ENCODE measurements at places on chromosomes 12 and 14. TPM values are rescaled to one million over a fixed set of nuclear protein-coding genes. Genes with fewer than 3 reads are reported as not detected.

- no peak for DNase-seq
These were observed 23.1 kb downstream of the GMFB start for GRCh38 chr14:54465654-54466053.

- no peak for DNase-seq
These were observed 374.9 kb downstream of the FUT8 start for GRCh38 chr14:65787461-65787860.

DNA sequence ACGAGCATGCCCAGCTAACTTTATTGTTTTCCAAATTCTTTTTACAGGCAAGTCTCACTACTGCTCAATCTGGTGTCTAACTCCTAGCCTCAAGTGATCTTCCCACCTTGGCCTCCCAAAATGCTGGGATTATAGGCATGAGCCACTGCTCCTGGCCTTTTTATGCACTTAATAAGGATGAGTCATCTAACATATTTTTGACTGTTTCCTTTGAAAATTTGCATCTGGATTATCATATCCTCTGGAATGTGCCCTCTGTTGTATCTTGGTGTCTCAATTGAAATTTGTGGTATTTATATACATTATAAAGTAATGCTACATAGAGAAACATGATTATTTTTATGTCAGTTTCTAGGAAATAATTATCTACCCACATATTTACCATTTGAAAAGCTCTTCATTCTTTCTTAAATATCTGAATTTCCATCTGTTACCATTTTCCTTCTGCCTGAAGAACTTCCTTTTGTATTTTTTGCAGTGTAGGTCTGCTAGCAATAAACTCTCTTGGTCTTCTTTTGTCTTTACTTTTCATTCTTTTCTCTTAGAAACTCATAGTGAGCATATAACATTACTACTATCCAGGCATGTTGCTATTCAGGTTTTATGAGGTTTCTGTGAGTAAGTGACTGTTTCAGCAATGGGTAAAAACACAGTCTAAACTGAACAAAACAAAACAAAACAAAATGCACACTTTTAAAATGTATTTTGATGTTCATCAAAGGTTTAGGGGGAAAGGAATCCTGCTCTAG, 52.8 kb upstream of the CNOT2 start:
- DNase-seq: no peak

DNA sequence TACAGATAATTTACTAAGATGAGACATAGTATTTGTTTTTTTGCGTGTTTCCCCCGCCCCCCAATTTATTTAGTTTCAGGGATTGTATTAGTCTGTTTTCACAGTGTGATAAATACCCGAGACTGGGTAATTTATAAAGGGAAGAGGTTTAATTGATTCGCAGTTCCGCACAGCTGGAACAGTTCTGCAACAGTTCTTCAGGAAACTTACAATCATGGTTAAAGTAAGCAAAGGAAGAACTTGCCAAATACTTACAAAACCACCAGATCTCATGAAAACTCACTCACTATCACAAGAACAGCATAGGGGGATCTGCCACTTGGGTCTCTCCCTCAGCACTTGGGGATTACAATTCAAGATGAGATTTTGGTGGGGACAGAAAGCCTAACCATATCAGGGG, 48.9 kb downstream of the LRRIQ1 start:
- no peak for DNase-seq

DNA sequence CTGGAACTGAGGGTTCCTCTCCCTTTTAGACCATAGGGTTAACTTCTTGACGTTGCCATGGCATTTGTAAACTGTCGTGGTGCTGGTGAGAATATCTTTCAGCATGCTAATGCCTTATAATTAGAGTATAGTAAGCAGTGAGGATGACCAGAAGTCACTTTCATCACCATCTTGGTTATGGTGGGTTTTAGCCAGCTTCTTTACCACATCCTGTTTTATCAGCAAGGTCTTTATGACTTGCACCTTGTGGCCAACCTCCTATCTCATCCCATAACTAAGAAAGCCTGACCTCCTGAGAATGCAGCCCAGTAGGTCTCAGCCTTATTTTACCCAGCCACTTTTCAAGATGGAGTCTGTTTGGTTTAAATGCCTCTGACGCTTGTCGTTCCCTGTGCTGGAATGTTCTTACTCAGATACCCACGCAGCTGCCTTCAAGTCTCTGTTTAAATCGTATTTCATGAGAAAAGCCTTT, 44.2 kb downstream of the BBS10 start:
- DNase-seq: no peak

- DNase-seq: no peak
These were observed 40.6 kb downstream of the IGF1 start for GRCh38 chr12:102439426-102440405.

GRCh38 chr12:71134405-71134804, 23.4 kb downstream of the TSPAN8 start:
- no peak for DNase-seq

Gene SVOP
- total RNA-seq: not detected

Gene SERPINA5
- 66.2 TPM for total RNA-seq

Gene FSCB
- total RNA-seq: not detected
